ENCODE measurements at places on chromosomes 2 and 18.

GRCh38 chr2:181774685-181775084, 94.4 kb upstream of the NEUROD1 start:
- peak; percentile 42 for DNase-seq

DNA sequence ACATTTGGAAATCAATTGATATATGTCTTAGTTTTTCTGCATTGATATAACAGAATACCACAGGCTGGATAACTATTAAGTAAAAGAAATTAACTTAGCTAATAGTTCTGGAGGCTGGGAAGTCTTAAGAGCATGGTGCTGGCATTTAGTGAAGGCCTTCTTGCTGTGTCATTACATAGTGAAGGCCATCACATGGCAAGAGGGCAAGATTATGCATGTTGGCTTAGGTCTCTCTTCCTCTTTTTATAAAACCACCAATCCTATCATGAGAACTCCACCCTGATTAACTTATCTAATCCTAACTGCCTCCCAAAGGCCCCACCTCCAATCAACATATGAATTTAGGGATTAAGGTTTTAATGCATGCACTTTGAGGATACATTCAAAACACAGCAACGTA, 225.5 kb upstream of the VRK2 start:
- DNase-seq = no peak

GRCh38 chr2:125456693-125457363, 1199.1 kb upstream of the GYPC start:
- DNase-seq = no peak

DNA sequence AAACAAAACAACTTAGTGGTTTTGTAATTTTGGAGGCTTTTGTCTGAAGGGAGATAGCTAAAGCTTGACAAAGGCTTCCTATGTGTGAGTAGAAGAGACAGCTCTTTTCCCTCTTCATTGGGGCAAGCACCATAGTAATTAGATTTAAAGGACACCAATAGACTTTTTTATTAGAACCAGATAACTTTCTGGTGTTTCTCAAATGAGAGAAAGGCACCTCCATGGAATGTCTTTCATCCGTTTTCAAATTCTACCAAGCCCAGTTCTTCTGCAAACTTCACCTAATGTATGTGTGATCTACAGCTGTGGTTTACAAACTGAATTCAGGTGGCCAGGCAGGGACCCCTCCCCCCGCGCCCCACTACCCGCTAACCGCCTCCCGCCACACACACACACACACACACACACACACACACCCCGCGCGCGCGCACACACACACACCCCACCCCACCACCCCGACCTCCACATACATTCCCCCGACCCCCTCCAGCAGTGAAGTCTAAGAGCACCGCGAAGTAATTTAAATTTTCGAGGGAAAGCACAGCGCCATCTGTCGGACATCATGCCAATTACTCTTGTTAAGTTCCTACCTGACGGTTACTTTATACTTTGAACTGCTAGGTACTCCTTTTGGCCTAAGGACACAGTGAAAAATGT, 31.6 kb upstream of the PPP1R1C start:
- peak; percentile 45 for DNase-seq

- DNase-seq = no peak
Observed at GRCh38 chr2:2174956-2175355, 156.1 kb downstream of the MYT1L start.

GRCh38 chr2:117057016-117057415, 757.5 kb upstream of the DDX18 start:
- DNase-seq = no peak

DNA sequence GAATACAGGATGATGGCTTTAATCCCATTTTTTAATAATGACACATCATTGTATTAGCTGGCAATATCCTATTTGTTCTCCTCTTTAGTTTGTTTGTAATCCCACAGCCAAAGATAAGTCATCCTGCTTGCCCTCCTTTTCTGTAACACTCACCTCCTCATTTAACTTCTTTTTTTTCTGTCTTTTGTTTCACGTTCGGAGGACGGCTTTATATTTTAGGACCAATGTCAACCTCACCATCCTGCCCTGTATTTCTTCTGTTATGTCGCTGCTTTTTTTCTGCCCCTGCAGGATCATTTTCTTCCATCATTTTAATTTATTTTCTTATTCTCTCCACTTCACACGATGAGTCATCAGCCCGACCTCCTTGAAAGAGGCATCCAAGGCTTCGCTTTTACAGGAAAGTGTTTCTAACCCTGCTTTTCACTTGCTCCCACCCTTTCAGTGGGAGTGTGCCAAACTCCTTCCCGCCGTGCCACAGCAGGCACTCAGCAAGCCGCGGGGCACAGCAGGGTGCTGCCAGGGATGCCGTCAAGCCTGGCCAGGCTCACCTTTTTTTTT, 11.4 kb downstream of the RAB31 start:
- peak; percentile 69 for DNase-seq

- DNase-seq = no peak
Observed at GRCh38 chr2:64401529-64401880, 52.5 kb upstream of the LGALSL start.

DNA sequence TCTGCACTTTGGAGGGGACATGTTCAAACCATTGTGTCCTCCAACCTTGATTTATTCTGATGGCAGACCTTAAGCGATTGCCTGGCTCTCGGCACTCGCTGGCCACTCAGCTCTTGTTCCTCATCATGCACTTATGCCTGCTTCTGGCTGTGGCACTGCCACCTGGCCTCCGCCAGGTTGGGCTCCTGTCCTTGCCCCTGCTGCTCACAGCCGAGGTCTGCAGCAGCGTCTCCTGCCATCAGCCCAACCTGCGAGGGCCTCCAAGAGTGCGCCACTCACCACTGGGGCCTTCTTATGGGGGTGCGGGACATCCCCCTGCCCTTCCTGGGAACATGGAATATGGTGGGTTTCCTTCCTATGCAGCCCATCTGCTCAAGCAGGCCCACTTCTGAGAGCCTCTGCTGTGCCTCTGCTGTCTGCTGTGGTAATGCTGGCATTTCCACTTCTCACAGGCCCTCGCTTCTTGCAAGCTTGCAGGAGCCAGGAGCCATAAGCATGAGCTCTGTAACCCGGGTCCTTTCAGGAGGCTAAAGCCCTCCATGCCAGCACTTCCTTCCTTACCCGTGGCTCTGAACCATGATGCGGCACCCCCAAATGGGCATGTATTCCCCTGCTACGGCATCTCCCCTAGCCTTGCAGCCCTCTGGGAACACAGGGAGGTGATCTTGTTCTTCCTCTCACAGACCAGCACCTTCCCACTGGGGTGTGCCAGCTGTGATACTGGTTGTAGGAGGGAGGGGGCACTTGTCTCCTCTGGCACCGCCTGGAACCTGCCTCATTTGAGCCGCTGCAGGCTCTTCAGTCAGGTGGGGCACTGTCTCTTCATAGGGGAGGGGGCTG, 58.6 kb upstream of the HS6ST1 start:
- no peak for DNase-seq

- peak; percentile 33 for DNase-seq
Observed at GRCh38 chr2:60707750-60708371, 48.2 kb upstream of the PAPOLG start.

GRCh38 chr2:136251197-136251884, 133.4 kb upstream of the CXCR4 start:
- no peak for DNase-seq

DNA sequence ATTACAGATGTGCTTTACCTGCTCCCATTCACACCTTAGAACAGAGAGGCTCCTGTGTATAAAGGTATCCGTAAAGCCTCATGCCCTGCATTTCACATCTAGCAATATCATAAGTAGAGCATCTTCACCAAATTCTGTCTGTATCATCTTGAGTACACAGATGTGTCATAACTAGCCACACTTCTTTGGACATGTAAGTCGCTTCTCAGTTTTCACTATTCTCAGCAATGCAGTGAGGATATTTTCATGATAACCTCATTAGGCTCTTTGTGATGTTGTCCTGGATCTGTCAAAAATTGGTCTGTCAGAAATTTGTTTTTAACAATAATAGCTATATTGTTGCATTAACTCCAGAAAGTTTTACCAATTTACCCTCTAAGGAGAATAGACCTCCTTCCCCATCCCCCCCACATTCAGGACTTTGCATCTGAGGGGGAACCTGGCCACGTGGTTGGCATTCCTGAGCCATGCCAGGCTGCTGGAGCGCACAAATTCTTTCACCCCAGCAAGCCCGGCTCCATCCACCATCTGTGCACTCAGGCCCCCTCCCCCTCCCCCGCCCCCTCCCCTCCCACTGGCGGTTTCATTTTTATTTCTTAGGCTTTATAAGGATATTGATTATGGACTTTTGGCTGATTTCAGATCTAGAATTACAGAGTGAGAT, 34.1 kb downstream of the AGAP1 start:
- peak; percentile 7 for DNase-seq

DNA sequence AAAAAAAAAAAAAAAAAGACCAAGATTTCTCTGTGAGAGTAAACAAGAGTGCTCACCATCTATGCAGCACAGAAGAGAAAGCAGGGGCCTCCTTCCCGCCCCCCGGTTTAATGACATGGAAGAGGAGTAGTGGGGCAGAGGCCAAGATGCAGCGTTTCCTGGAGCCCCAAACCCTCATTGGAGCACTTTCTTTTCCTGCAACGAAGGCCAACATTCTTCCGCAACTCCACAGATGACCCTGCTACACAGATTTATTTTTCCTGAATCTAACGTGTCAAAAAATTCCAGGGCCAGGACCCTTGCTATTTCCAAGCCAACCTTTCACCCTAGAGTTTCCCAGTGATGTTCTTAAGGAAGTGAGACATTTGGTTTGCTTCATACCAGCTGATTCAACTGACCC, 189.6 kb downstream of the MIB1 start:
- DNase-seq = no peak

DNA sequence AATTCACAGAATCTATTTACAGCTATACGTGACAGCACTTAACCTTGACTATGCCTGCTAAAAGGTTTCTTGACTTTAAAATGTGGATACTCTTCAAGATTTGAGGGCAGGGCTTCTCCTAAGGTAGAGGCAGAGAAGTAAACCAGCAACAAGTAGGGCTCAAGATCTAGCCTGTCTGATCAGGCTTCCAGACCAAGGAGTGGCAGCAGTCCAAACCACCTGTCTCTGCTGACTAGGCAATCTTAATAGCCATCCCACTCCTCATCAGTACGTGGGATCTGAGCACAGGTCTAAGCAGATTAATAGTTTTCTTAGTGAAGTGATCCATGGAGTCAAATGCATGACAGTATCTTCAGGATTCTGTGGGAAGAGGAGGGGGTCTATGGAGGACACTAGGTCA, 100.4 kb downstream of the GPD2 start:
- DNase-seq = no peak

DNA sequence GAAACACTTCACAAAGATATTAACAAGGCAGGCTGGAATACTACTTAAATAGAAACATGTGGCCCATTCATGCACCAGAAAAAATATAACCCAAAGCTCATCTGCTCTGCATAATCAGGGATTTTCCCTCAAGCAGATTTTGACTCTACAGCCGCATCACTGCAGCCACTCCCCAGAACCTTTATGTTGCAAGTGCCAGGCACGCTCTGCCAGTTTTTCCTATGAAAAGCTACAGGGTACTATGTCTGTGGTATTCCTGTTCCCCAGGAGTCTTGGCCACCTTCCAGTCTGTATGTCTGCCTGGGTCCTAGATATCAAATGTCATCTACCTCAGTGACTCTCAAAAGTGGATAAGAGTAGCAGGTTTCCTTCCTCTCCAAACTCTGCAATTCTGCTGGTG, 3.8 kb downstream of the COA5 start:
- peak; percentile 8 for DNase-seq

GRCh38 chr2:223846515-223846914, 9.1 kb upstream of the AP1S3 start:
- DNase-seq = peak; percentile 76

- no peak for DNase-seq
Observed at GRCh38 chr2:232174662-232175061, 203.9 kb upstream of the ALPP start.

GRCh38 chr2:5818961-5819600, 126.9 kb downstream of the SOX11 start:
- DNase-seq = no peak

- DNase-seq = peak; percentile 72
Observed at GRCh38 chr18:11948852-11949523, 32.3 kb upstream of the IMPA2 start.

DNA sequence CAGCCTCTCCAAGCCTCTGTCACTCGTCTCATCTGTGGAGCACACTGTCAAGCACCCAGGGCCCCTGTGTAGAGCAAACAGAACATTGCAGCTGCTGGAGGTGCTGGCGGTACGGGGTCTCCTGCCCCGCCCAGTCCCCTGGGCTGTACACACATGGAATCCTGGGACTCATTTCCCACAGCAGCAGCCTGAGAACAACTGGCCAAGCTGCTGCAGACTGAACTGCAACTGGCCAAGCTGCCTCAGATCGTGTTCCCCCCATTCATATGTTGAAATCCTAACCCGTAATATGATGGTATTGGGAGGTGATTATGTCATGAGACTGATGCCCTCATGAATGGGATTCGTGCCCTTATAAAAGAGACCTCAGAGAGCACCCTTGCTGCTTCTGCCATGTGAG, 130.5 kb downstream of the NCK2 start:
- DNase-seq = no peak

DNA sequence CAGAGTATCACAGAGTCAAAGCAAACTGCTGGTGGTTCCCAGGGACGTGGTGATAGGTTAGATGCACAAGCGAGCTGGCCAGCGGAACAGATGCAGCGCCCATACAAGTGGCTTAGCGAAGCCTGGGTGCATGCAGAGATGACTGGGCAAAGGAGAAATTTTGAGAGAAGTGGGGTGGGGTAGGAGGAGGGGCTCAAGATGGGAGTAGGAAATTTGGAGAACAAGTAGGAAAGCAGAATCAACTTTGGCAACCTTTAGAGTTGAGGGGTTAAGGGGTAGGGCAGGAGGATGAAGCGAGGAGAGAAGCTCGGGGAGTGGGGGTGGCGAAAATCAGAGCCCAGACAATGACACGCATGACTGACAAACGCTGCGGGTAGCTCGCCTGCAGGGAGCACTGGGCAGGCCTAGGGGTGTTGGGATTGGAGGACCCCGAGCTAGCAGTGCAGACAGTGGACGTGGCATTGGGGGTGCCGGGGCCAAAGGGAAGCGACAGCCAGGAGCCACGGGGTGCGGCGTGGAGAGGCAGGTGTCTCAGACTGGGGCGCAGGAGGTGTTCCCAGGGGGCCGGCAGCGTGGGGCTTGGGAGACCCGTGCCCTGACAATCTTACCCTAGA, 431 bp downstream of the FAM98A start:
- DNase-seq = peak; percentile 49

GRCh38 chr2:104538077-104538476, 315.8 kb upstream of the POU3F3 start:
- no peak for DNase-seq

- DNase-seq = no peak
Observed at GRCh38 chr2:64447317-64448040, 6.5 kb upstream of the LGALSL start.

GRCh38 chr2:192026825-192027120, 168.0 kb downstream of the TMEFF2 start:
- DNase-seq = no peak

DNA sequence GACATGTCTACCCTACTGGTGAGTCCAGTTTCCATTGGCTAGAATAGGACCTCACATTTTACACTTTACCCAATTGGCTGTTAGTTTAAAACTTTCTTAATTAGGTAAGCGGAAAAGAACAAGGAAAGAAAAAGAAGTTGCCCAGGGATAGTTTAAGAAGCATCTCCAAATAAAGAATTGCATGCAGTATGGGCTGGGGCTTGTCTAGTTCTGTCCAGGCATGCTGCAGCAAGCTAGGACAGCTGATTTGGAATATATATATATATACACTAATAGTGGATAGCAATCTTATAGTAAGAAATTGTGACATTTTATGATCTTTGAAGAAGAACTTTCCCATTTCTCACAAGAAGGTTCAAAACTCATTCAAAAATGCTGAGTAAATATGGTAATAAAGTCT, 90.0 kb upstream of the ERBB4 start:
- DNase-seq = no peak

GRCh38 chr2:200705305-200706041, 106.2 kb upstream of the BZW1 start:
- no peak for DNase-seq

- DNase-seq = peak; percentile 14
Observed at GRCh38 chr2:71157124-71157793, 26.8 kb downstream of the MPHOSPH10 start.
